ACHN (cell line): ENCODE measurements at places on chromosomes 13 and 19.
A peak's percentile ranks its signal among the peaks of the same experiment; 100 is the strongest.

GRCh38 chr13:106415971-106416370, 119.5 kb downstream of the EFNB2 start:
- no peak for DNase-seq

GRCh38 chr13:95067303-95067702, 233.9 kb downstream of the ABCC4 start:
- DNase-seq = no peak

DNA sequence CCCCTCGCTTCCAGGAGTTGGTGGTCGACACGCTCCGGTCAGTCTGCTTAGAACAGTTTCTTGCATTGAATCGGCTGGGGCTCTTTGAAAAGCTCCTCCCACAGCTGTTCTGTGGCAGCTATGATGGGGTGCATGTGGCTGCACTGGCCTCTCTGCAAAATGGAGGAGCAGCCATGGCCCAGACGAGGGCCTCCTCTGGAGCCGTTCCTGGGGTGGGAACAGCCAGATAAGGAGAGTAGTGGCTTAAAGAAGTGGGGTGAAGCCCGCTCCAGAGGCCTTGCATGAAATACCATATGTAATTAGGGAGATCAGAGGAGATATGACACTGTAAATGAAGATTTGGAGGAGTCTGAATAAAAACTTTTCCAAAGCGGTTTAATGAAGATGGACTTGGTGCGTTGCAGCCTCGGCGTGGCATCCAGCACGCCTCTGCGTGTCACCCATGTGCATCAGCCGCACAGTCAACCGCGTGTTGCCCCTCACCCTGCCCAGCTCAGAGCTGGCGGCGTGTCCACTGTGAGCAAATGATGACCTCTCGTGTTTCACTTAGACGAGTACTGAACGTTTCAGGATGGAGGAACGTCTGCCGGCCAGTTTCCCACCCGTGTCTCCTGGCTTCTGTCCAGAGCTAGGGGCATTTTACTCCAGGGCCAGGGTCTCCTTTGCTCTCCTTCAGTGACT, 199.2 kb downstream of the TEX29 start:
- no peak for DNase-seq

GRCh38 chr13:28037399-28037798, 48.9 kb upstream of the URAD start:
- DNase-seq = peak; percentile 11

DNA sequence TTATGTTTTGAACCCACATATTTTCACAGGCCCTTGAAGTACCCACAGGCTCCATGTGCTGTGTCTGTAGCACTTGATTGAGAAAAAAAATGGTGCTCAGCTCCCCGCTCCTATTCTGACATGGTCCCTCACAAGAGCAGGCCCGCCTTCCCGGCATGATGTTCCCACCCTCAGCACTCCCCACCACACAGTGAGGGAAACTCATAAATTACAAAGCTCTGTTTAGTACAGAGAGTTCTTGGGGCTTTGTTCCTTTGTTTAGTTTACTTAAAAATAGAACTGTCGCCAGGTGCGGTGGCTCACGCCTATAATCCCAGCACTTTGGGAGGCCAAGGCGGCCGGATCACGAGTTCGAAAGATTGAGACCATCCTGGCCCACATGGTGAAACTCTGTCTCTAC, 25.9 kb upstream of the ABCC4 start:
- DNase-seq = no peak

DNA sequence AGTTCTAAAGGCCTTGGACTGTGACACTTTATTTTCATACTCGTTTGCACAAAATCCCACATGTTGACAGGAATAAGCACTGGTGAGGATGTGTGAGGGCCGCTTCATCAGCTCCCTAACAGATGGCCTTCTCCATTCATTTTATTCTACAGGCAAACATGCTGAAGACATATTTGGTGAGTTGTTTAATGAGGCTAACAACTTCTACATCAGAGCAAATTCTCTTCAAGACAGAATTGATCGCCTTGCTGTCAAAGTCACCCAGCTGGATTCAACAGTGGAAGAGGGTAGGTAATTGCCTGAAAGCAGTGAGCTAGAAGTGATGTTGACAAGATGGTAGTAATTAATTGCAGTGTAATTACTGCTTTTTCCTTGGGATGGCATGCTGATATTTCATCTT, 95.7 kb downstream of the GPR12 start:
- DNase-seq = no peak

GRCh38 chr13:39810091-39810877, 154.8 kb downstream of the COG6 start:
- DNase-seq = no peak

GRCh38 chr19:46497773-46498172, 2.1 kb upstream of the PNMA8B start:
- no peak for DNase-seq

DNA sequence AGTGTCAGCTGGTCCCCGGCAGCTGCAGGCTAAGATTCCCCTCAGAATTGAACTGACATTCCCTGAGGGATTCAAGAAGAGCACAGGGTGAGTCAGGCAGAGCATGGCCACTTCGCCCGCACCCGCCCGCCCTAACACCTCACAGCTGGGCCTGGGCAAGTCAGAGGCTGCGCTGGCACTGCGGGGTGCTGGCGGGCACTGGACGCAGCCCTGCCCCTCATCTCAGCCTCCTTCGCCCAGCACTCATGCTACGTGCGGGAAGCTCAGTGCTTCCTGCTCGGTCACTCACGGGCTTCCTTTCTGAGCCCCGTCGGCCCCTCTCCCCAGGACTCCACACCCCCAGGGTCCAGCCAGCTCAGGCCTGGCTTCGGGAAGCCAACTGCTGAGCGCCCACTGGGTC, 56.9 kb downstream of the MLLT1 start:
- no peak for DNase-seq

DNA sequence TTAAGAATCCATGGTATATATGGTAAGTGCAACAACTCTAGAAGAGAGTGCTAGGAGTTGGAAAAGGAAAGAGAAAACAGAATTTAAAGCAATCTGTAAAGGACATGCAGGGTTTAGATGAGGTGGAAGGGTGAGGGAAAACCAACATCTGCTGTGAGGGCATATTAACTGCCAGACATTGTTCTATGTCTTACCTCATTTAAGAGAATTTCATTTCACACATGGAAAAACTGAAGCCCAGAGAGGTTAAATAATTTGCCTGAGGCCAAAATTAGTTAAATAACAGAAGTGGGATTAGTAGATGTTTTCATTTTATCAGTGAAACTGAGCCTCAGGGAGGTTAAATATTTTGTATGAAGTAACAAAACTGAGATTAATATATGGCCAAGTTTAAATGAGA, 7.4 kb upstream of the USPL1 start:
- no peak for DNase-seq

GRCh38 chr13:45967589-45967988, 85.0 kb downstream of the ZC3H13 start:
- DNase-seq = no peak

DNA sequence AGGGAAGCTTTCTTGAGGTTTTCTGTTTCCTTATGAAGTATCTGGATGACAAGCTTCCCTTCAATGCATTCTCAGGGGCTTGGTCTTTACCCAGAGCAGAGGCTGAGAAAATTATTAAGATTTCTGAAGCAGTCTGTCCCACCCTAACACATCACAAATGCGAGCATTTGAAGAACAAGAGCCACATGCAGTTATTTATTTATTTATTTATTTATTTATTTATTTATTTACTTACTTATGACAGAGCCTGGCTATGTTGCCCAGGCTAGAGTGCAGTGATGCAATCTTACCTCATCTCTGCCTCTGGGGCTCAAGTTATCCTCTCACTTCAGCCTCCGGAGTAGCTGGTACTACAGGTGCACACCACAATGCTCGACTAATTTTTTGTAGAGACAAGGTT, 38.4 kb downstream of the SPRYD7 start:
- DNase-seq = no peak

- no peak for DNase-seq
Observed at GRCh38 chr13:43196086-43196621, 172.8 kb downstream of the DNAJC15 start.

GRCh38 chr19:14127929-14128509, 8.4 kb downstream of the ASF1B start:
- no peak for DNase-seq

DNA sequence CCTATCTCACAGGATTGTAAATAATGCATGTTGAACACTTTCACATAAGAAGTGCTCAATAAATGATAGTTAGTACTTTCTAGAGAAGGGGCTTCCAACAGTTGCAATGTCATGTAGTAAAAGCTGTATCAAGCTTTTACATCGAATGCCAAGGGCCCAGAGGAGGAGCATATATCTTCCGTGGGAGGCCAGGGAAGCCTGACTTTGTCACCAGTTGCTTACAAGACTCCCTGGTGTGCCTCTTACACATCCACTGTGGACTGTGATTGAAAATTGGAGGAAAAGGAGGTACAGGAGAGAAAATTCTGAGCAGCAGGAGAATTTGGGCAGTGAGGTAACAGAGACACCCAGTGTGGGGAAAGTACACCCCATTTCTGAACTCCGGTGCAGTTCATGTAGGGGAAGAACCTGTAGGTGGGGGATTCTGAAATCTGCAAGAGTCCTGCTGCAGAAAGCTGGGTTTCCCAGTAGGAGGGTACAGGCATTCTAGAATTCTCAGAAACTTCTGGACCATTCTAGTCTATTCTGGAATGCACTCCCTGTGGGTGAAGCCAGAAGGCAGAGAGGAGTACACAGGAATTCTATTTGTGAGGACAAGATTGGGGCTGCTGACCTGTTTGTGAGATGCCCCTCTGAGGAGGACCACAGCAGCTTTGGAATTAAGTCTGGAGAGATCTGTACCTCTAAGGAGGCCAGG, 54.0 kb downstream of the ALOX5AP start:
- no peak for DNase-seq

DNA sequence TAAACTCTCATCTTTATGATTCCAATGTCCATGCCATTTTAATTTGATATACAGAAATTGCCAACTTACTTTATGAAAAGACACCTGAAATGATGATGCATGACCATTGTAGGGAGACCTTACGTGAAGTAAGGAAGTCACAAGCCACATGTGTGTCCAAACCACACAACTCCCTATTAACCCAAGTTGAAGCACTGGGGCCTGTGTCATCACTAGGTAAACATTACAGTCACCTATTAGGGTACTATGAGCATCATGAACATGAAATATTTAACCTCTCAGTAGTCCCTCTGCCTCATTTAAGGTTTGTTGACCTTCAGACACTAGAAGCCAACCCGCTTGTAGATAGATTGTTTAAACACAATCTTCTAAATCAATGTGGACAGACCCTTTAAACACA, 576.9 kb downstream of the IRS2 start:
- DNase-seq = no peak

DNA sequence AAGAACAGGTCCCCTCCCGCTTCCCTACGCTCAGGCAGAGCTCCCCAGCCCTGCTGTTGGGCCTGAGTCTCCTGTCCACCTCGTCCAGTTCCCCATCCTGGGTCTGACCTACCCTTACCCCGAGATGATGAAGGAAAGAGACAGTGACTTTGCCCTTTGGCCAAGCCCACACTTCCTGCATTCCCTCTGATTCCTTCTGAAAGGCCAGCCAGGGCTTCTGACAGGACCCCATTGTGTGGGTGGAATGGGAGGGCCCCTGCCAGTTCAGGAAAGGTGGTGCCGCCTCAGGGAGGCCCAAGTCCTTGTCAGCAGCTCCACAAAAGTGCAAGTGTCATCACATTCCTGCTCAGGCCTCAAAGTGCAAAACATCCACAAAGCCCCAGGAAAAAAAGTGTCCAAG, 177.8 kb downstream of the PAN3 start:
- no peak for DNase-seq

GRCh38 chr13:59890054-59890453, 273.7 kb downstream of the DIAPH3 start:
- DNase-seq = no peak

DNA sequence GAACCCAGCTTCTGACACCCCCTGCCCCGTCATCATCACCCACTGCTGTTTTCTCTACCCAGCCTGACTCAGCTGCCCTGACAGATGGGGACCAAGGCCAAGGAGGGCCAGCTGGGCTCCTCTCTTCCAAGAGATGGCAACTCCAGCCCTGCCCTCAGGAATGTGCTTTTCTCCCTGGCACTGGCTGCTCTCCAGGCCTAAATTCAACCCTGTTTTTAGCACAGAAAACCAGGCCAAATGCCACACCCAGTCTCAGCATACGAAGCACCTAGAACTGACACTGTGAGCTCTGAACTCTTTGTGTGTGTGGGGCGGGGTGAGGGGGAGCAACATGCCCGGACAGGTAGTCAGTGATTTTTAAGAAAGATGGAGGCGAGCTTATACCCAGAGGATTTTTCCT, 23.4 kb upstream of the IGFL1 start:
- DNase-seq = no peak

- no peak for DNase-seq
Observed at GRCh38 chr13:75170311-75170710, 311.7 kb downstream of the TBC1D4 start.

DNA sequence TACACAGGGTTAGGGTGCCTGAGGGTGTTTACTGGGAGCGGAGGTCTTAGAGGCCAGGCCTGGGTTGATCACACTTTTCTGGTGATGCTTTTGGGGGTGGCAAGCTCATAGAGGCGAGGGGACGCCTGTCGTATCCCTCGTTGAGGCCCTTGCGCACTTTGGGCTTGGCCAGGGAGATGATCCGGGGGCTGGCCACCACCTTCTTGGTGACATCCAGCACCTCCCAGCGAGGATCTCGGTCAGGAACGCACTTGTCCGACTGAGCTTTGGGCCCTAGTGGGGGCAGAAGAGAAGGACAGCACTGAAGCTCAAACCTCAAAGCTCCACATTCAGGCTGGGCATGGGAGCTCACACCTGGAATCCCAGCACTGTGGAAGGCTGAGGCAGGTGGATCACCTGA, 17.6 kb upstream of the MIER2 start:
- DNase-seq = no peak

DNA sequence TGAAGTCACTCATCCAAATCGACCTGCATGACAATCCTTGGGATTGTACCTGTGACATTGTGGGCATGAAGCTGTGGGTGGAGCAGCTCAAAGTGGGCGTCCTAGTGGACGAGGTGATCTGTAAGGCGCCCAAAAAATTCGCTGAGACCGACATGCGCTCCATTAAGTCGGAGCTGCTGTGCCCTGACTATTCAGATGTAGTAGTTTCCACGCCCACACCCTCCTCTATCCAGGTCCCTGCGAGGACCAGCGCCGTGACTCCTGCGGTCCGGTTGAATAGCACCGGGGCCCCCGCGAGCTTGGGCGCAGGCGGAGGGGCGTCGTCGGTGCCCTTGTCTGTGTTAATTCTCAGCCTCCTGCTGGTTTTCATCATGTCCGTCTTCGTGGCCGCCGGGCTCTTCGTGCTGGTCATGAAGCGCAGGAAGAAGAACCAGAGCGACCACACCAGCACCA, 5.9 kb downstream of the SLITRK5 start:
- DNase-seq = no peak

- peak; percentile 88 for DNase-seq
Observed at GRCh38 chr19:38303517-38304351, at the start of gene C19orf33. C19orf33 (plus strand) TSS chr19:38304251; CDS start chr19:38304262, 11 bp downstream.

DNA sequence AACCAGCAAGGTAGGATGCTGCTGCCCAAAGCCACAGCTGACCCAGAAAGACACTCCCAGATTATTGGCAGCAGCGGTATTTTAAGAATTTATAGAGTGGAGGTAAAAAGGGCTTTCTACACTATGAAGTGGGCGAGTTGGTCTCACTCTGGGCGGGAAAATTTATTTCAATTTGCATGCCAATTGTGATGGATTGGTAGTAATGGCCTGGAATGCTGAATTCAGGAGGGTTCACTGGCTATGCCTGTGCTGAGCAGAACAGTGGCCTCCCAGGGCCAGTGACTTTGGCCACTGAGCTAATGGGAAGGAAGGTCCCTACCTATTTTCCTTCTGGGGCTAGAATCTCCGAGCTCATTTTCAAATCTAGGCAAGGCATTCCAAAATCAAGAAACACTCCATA, 243.5 kb downstream of the TSHZ3 start:
- DNase-seq = no peak
